ENCODE measurements at places on chromosomes 4 and X.

- DNase-seq = no peak
Observed at GRCh38 chr4:188372829-188373228, 233.6 kb downstream of the TRIML1 start.

- peak; percentile 19 for DNase-seq
Observed at GRCh38 chrX:103211012-103211715, 3.7 kb upstream of the BEX4 start.

- DNase-seq = no peak
Observed at GRCh38 chrX:11113731-11114130, 2.6 kb downstream of the HCCS start.

- DNase-seq = no peak
Observed at GRCh38 chr4:140126261-140126660, 27.7 kb downstream of the MAML3 start.

GRCh38 chr4:130608121-130608520 lies 1512.2 kb downstream of the C4orf33 start:
- DNase-seq = no peak

DNA sequence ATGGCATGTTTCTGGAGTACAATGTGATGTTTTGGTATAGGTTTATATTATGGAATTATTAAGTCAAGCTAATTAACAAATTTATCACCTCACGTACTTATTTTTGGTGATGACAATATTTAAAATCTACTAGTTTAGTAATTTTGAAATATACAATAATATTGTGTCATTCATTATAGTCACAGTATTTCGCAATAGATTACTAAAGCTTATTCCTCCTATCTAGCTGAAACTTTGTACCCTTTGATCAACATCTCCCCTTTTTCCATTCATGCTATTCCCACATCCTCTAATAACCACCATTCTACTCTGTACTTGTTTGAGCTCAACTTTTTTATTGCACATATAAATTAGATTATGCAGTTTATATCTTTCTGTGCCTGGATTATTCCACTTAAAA lies 164.8 kb upstream of the SPANXN4 start:
- DNase-seq = no peak

Measured in activated CD8-positive, alpha-beta memory T cell treated with anti-CD3 and anti-CD28 coated beads for 4 hours (primary cell).